GM13977 (cell line): ENCODE measurements at places on chromosomes 12 and 14.

- peak; percentile 68 for DNase-seq
Measured at GRCh38 chr14:99995700-99996356, 69.4 kb upstream of the EVL start.

DNA sequence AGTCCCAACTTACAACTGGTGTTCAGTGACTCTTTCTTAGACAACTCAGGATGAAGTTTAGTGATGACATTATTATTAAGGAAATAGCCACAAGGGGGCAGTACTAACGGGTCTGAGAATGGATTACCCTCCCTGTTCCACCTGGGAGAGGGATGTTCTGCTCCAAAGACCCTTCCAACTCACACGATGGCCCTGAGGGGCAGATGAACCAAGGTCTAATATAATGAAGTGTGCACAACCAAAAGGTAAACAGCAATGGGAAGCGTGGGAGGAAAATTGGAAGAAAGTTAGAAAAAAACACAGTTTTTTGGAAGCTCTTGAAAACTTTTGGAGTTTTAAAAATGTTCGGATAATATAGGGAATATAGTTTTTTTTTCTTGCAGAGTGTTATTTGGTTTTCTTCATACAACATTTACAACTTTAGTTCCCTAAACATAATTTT lies 24.0 kb downstream of the FGF6 start:
- peak; percentile 82 for DNase-seq

DNA sequence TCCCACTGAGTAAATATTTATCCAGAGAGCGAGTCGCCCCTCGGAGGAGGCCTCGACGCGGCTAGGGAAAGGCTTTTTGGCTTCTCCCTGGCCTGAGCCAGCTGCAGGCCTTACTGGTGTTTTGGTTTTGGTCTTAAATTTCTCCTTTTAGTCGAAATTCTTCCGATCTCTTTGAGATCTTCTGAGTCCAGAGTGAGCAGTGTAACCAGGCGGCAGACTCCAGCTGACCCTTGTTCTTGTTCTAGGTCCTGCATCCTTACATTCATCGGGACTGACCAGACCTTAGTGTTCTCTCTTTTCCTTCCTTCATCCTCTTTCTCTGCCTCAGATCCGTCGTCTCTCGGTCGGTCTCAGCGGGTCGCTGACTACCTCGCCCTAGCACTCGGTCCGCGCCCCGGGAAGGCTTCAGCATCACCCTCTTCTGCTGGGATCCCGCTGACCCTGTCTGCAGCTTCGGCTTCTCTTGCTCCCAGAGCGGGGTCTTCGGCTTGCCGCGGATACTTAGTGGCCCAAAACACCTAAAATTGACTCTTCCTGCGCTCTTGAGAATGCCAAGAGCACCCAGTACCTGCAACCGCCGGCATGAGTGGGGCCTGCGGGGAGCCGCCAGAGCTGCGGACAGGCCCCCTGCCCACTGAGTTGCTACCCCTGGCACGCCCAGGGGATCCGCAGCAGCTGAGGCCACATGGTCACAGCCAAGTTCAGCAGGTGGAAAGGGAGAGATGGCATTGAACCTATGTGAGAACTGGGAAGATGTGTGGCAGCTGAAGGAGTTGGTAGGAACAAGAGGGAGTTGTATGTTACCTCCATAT lies 2.4 kb upstream of the PAX9 start:
- DNase-seq = peak; percentile 19

DNA sequence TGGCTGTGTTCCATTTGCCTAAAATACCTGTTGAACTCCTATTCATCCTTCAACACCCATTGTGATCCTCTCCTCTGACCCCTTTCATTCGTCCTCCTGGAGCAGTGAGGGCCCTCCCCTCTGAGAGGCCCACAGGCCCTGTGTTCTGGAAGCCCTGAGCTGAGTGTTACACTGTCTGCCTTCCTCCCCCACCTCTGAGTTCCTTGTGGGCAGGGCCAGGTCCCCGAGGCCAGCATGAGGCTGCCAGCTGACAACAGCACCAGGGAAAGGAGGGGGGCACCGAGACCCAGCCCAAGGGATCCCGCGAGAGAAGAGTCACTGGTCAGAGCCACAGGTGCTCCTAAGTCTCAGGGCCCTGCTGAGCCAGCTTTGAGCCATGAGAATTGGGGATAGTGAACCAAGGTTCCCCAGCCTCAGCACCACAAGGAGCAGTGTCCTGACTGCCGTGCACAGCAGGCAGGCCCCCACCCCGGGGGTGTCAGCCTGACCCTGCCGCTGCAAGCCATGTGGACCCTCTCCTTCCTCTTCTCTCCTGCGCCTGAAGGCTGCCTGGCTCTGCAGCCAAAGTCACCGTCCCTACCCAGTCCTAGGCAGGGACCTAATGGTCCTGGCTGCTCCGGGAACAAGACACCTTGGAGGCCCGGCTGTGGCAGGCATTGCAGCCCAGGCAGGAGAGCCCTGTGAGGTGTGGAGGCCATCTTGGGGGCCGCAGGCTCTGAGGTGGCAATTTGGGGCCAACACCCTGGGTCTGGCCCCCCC lies 52.5 kb downstream of the BEGAIN start:
- DNase-seq = peak; percentile 14

DNA sequence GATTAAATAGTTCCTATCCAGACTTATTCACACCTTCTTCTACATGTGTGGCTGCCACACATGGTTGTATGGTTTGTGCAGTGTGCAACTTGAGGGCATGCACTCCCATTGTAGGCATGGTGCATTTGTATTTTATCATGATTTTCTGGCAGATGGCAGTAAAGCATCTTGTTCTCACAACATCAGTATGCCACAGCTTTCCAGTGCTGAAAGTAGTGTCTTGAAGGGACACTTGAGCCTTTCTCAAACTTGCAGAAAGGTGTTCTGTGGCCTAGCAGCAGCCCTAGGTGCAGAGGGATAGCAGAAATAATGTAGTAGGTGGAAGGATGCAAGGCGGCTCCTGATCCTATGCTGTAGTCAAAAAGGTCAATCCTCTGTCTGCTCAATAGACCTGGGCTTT lies 72.9 kb downstream of the LMNTD1 start:
- no peak for DNase-seq

DNA sequence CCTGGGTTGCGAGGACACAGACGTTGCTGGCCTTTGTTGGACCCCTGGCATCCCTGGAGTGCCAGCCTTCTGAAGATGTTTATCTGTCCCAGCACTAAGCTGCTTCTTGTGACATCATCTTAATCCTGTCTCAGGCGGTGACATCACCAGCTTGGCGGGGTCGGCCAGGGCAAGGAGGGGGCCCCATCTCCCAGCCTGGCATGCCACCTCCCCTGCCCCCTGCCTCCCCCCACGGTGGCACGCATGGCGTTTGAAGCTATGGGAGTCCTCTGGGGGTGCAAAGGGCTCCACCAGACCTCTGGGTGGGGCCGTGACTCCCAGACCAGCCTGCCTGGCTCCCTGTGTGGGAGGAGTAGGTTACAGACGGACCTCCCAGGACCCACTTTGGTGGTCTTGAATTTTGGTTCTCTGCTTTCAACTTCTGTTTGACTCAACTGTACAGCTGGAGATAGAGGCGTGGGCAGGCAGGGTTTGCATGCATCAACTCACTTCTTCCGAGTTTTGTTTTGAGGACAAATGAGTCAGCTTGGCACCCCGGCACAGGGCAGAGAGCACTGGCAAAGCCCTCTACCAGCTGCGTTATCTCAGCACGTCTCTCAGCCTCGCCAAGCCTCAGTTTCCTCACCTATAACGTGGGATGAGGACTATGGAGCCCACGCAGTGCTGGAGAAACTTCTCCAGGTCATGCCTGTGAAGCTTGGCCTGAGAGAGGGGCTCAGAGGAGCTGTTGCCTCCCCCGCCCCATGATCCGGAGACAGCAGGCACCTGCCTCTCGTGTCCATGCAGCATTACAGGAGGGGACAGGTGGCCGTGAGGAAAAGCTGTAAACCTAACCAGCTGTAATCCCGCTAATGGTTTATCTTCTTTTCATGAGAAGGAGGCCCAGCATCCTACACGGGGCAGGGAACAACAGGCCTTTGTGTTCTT lies 38.8 kb upstream of the EML1 start:
- DNase-seq = peak; percentile 24

- DNase-seq = peak; percentile 85
Measured at GRCh38 chr14:105473677-105474482, 741 bp upstream of the CRIP2 start.

DNA sequence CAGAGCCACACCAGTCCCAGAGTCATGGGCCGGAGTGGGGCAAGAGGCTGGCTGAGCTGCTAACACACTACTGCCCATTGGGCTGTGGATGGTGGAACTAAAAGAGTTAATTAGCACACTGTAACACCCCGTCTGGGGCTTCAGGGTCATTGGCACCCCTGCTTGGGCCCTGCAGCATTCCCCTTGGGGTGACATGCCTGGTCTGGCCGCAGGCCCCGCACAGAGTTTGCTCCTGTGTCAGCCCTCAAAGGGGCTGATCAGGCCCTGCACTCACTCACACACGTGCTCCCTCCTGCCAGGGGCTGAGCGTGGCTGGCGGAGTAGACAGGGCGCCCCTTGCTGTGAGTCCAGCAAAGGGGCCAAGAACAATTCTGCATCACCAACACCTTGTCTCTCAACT lies 1499.6 kb upstream of the TMEM132C start:
- DNase-seq = no peak

DNA sequence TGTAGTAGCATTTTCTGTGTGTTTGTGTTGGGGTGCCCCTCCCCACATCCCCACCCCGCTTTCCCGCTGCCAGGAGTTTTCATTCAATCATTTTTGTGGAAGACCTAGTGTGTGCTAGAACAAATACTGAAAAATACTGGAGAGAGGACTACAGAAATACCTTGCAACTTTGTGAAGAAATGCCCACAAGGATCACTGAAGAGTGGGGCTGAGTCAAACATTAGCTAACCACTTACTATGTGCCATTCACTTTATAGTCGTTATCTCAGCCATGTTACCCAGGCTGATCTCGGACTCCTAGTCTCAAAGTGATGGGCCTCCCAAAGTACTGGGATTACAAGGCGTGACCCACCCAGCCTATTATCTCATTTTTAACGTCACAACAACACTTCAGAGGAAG lies 559 bp upstream of the LMBR1L start:
- DNase-seq = no peak

DNA sequence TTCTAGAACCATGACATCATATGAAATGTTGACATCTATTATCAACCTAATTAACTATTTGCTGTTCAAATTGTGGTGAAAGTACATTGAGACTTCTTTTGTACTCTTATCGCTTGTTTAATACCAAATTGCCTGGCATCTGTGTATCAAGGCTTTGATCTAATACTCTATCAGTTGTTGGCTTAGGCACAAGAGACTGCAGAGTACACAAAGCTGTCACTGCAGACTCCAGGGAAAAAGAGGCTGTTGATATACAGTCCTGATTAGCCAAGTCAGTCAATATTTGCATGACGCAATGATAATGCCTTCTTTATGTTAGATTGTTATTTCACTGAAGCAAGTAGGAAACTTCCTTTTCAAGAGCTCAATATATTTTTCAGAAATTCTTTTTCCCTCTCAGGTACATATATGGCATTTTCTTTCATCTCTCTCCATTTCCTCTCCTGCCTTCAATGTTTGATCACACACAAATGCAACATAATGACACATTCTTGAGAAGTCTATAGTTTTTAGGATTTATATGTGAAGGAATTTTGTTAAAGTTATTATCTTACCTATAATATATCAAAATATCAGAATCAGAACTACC lies 32.3 kb upstream of the PTCSC3 start:
- no peak for DNase-seq

- DNase-seq = no peak
Measured at GRCh38 chr12:96658075-96658474, 168.7 kb downstream of the CFAP54 start.

GRCh38 chr12:76030341-76031080 lies 1.1 kb downstream of the PHLDA1 start:
- peak; percentile 53 for DNase-seq

- DNase-seq = peak; percentile 26
Measured at GRCh38 chr12:66901138-66901932, 222.5 kb upstream of the GRIP1 start.

DNA sequence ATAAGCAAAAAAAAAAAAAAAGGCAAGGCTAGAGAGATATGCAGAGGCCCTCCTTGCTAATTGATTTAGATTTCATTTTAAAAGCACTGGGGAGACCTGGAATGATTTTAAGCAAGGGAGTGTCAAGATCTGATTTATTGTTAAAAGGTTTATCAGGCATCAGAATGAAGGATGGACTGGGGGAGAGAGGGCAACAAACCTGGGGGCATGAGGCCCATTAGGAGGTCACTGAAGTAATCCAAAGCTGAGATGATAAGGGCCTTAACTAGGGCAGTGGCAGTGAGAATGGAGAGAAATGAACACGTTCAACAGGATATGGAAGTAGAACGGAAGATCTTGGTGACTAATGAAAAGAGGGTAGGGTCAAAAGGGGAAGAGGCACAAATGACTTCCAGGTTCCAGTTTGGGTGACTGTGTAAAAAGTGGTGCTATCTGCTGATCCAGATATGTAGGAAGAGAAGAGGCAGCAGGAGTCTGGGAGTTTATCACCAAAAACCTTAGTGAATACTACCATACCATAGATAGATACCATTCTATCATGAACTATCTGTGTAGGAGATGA lies 24.0 kb downstream of the KITLG start:
- no peak for DNase-seq

DNA sequence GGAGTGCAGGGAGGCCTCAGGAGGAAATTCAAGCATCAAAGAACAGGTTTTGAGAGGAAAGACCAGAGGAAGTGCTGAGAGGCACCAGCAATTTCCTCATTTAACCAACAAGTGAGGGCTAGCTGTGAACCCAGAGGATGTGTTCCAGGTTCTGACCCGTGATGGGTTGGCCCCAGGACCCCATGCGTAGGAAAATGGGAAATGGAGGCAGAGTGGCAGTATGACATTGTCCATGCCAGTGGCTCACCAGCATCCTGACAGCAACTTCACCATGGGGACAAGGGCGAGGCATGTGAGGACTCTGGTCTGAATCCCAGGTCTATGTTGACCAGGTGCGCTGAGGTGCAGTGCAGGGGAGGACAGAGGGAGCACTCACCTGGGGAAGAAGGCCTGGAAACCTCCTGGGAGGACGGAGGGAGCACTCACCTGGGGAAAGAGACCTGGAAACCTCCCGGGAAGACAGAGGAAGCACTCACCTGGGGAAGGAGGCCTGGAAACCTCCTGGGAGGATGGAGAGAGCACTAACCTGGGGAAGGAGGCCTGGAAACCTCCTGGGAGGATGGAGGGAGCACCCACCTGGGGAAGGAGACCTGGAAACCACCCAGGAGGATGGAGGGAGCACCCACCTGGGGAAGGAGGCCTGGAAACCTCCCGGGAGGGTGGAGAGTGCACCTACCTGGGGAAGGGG lies 6.7 kb upstream of the CACNA2D4 start:
- no peak for DNase-seq

GRCh38 chr14:69036757-69037506 lies 57.8 kb upstream of the ACTN1 start:
- DNase-seq = no peak

DNA sequence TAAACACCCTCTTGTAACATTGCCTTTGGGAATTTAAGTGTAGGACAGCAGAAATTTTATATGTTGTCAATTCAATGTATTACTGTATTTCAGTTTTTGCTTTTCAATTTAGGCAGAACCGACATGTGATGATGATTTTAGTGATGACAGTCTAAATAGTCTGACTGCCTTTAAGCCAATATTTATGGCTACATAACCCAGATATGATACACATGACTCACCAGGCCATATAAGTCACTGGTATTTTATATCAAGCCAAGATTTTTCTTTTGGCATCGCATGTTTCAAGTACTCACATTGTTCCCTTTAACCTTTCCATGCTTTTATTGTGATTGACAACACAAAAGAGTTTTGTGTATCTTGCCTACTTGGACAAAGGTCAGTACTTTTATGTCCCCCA lies 13.6 kb upstream of the PPM1A start:
- DNase-seq = no peak

- peak; percentile 48 for DNase-seq
Measured at GRCh38 chr14:65847075-65847847, 434.7 kb downstream of the FUT8 start.

- peak; percentile 61 for DNase-seq
Measured at GRCh38 chr12:1796515-1797010, 23.8 kb upstream of the LRTM2 start.
